ENCODE measurements at places on chromosomes 4 and X.

GRCh38 chrX:41720125-41720779 lies 3.7 kb upstream of the GPR82 start:
- no peak for DNase-seq

DNA sequence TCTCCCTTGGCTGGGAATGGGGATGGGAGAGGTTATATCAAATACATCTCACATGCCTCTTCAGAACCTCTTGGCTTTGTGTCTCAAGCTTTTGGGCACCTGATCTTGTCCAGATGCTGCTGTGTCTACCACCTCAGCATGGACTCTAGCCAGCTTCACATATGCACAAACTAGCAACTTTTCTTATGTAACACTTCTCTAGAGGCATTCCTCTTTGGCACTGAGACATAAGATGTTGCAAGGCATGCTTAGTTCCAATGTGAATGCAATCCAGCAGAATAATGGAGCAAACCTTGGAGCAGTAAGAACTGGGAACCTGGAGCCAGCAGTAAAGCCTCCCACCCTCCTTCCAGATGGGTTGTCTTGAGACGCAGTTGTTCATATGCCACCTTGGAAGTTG lies 113.4 kb upstream of the TMEM47 start:
- no peak for DNase-seq

DNA sequence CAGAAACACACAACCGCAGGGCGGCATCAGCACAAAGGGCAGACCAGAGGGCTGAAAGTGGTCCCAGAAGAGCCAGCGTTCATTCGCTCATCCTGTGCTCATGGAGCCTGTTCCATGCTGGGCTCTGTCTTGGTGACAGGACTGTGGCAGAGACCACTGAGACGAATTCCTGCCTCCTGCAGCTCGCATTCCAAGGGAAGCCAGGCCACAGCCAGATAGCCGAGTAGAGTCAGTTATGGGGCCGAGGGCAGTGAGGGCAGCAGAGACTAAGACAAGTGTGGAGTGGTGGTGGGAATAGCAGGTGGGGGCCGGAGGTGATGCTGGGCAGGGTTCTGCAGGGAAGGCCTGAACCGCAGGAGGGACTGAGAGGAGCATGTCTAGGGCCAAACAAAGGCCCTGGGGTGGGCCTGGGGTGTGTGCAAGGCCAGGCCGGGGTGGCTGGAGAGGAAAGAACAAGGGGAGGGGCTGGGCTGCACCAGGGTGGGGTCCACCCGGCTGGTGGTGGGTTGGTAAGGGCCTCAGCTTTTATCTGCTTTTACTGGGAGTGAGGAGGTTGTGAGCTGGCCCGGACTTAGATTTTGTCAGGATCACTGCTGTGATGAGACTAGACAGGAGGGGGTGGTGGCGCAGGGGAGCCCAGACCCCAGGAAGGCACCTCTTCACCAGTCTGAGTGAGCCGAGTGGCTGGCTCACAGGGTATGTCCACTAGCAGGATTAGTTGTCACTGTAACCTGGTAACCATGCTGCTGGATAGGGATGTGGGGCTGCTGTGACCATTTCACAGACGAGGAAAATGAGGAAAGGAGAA lies 6.3 kb downstream of the PSAPL1 start:
- DNase-seq, result no peak

GRCh38 chr4:162839814-162840213 lies 326.9 kb downstream of the NAF1 start:
- DNase-seq, result no peak

GRCh38 chrX:40095583-40096394 lies 2.0 kb downstream of the BCOR start:
- no peak for DNase-seq

GRCh38 chr4:174365018-174365587 lies 81.4 kb downstream of the CEP44 start:
- no peak for DNase-seq

DNA sequence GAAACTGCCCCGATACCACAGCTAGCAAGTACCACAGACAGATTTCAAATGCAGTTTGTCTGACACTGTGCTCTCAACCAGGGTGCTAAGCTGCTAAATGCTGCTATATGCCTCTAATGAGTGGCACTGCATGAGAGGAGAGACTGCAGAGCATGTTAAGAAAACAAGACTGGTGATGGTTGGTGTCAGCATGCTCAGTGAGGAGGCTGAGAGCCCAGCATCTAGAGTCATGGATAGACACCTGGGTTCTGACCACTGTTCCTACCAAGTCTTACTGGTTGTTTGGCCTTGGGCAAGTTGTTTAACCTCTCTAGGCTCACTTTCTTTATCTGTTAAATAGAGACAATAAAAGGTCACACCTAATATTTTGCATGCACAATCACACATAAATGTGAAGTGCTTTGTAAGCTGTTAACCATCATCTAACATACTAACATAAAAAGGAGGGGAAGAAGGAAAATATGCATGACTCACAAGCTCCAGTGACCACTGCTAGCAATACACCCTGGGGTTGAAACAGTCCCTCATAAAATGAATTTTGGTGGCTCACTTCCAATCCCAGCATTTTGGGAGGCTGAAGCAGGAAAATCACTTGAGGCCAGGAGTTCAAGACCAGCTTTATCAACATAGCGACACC lies 20.7 kb downstream of the HHIP start:
- no peak for DNase-seq

DNA sequence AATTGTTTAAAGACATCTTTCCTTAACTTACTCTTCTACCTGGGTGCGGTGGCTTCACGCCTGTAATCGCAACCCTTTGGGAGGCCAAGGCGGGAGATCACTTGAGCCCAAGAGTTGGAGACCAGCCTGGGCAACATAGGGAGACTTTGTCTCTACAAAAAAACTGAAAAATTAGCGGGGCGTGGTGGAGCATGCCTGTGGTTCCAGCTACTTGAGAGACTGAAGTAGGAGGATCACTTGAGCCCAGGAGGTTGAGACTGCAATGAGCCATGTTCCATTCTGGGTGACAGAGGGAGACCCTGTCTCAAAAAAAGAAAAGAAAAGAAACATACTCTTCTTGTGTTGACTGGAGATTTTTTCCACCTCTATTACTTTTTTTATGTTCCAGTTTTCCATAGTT lies 181.9 kb downstream of the RAPGEF2 start:
- no peak for DNase-seq

Data from foreskin melanocyte (primary cell).